ENCODE measurements at places on chromosomes 4 and X.

DNA sequence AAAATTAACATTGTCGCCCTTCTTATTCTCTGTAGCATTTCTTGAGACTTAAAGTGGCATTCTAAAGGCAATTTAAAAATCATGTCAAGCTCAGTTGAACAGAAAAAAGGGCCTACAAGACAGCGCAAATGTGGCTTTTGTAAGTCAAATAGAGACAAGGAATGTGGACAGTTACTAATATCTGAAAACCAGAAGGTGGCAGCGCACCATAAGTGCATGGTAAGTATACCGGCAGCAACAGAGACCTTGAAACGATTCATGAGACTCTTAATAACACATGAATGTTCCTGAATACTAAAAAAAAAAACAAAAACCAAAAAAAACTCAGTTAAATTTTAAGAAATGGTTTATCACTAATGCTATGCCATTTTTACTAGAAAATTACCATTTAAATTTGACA lies 82.4 kb upstream of the HPRT1 start:
- DNase-seq, result peak; percentile 8

GRCh38 chrX:115606861-115607260 lies 45.9 kb downstream of the PLS3 start:
- no peak for DNase-seq

GRCh38 chrX:38718311-38718710 lies 82.9 kb upstream of the MID1IP1 start:
- DNase-seq, result peak; percentile 41

- no peak for DNase-seq
Observed at GRCh38 chr4:79078339-79078738, 139.1 kb upstream of the PAQR3 start.

GRCh38 chrX:123731987-123732669 lies 724 bp downstream of the THOC2 start:
- DNase-seq, result no peak

GRCh38 chrX:137387646-137388045 lies 178.3 kb upstream of the ZIC3 start:
- no peak for DNase-seq

DNA sequence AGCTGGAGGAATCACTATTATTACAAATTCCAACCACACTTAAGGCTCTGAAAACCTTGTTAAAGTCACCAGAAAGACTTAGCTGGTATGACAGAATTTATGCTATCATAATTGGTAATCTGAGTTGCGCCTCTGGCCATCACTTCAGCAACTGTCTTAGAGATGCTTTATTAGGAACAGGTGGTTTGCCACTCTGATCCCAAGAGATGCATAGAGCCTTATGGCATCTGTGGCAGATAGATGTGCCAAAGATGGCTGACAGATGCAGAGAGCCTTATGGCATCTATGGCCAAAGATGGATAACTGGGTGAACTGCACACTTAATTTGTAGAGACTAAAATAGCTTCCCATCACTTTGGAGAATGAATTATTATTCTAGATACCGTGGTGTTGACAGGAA lies 32.3 kb upstream of the PLAC8 start:
- no peak for DNase-seq

DNA sequence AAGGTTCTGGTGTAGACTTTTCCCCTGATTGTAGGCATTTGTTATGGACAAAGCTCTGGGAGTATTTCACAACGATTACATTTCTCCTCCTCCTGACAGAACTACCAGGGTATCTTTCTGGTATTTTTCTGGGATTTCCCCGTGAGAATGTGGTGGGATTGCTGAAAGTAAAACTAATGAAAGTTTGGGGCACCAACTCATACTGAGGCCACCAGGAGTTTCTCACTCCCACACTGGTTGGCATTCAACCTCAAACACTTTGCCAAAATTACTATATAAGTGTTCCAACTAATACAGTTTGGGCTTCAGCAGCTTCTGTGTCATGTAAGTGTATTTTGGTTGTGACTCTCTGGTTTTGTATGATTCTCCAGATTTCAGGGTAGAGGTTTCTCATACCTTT lies 855.1 kb downstream of the GLUD2 start:
- no peak for DNase-seq

DNA sequence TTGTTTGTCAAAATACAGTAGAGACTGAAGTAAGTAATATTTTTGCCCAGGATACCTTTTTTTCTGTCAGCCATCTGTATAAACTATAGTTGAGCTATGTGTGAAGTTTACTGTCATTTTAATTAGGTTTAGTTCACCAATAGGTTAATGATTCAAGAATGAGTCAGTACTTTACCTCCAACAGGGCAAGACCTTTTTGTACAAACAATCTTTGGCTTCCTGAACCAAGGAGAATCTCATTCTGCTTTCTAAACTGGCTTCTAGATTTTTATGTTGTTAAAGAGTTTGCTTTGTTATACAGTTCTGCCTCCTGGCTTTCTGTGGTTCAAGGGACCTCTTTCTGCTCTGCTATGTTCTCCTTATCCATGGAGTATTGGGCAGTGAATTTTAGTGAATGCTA lies 412.0 kb upstream of the NR3C2 start:
- DNase-seq, result no peak

DNA sequence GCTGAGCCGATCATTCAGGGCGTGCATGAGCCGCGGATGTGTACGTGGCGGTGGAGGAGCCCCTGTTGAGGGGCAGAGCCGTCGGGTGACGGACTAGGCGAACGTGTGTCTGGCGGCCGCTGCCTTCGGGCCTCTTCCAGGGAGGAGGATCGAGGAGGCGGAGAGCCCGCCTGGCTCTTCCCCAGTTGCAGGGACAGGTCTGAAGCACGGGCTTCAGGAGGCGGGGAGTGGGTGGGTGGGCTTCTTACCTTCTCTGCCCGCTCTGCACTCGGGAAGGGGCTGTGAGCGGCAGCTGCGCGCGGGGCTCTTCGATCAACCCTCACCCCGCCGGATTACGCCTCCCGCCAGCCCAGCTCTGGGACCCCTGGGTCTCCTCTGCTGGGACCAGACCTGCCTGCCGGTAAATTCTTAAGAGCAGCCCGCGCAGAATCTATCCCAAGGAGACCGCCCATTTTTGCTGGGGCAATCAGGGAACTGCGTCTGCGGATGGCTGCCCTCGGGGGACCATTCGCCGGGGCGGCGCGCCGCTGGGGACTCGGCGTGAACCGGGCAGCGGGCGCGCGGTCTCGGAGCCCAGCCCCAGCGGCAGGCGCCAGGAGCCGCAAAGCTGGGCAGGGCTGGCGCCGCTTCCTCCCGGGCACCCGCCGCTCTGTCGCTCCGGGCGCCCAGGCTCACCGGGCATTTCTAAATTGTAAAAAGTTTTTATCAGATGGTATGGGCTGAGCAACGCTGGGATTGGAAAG lies 4.9 kb downstream of the PLAC8 start:
- peak; percentile 69 for DNase-seq

DNA sequence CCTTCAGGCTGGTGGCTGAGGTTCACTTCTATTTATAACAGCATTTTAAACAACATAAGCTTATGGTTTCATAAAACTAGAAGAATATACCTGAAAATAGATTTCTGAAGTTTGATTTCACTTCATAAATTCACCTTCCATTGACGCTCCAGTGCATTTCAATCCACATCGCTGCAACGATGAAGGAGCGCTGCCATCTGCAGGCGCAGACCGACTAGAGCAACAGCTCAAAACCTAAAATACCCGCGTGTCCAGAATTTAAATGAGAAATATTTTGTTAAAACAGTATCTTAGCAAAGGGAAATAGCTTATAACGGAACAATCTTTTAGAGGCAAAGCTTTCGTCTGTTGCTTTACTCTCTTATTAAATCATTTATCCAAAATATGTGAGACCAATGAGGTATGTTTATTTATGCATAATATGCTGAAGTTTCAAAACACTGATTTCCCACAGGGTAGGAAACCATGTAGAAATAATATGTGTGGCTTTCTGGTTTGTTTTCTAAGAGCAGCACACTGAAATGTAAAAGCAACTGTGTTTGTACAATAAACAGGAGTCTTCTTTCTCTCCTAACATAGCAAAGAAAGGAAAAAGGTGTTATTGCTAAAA lies 816.4 kb upstream of the FRG1 start:
- no peak for DNase-seq

DNA sequence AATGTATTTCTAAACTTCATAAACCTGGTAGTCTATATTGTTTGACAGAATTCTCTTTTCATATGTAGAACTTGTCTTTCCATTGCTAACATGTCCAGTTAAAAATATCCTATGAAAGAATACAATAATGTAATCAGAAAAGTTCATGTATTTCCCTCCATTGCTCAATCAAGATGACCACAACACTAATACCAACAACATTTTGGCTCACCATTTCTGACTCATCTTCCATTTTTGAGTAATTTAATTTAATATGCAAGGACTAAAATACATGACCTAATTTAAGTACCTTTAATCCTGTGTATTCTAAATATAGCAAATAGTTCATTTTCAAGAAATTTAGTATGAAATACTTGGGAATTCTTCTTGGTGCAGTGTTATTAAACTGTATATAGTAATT lies 239.5 kb upstream of the GPC4 start:
- DNase-seq, result peak; percentile 86

DNA sequence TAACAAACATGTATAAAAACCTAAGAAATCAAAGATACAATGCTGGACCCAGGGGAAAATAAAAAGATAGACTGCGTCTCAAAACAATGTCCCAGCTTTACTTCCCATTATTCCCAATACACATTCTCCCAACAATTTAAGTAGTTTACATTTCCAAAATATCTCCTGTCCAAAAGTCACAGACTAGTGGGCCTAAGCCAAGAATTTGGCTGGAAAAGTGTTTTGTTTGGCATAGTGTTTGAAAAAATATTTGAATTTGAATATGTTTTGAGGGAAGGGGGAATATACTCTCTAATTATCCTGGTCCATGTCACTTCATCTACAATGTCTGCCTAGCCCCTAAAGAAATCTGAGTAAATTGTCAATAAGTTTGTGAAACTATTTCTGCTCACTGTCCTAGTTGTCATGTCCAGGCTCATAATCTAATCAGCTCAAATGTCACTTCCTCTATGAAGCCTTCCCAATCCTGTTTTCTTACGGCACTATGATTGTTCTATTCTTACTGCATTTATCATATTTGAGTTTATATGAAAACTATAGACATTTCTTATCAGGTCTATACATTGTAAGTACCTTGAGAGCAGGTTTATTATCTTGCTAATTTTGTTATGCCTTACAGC lies 74.4 kb downstream of the SEC24D start:
- no peak for DNase-seq

- DNase-seq, result no peak
Observed at GRCh38 chrX:55161581-55161980, 58.6 kb upstream of the PAGE5 start.

DNA sequence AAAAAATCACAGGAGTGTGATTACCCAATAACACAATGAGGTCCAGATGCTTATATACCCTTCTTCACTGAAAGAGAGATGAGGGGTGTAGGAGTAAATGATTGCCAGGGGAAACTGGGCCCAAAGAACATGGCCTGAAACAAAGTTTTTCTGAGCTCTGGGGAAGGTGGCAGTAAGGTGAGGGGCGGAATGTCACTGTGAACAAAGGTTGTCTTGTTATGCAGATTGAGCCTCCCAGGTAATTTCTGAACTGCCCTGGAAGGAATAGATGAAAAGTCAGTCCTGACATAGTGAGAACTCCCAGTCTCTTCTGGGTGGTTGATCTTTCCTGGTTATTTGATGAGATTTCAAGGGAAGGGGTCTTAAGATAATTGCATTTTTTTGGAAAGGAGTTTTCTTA lies 2.5 kb upstream of the TMEM47 start:
- DNase-seq, result no peak

DNA sequence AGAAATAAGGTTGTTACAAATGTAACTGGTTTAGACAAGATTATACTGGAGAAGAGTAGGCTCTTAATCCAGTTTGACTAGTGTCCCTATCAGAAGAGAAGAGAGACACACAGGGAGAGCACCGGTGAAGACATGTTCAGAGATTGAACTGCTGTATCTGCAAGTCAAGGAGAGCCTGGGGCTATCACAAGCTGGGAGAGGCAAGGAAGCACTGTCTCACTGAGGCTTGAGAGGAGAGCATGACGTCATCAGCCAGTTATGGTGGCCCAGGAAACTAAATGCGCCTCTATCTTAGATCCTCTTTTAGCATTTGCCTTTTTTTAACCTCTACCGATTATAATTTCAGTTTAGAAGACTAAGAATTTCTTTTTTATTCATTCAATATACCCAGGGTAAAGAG lies 583.4 kb downstream of the TRAM1L1 start:
- no peak for DNase-seq
